ENCODE measurements at places on chromosomes 16 and 17.

- no peak for DNase-seq
Measured at GRCh38 chr17:41697122-41697962, 8.7 kb downstream of the EIF1 start.

GRCh38 chr17:74571621-74572270 lies 4.4 kb upstream of the CD300H start:
- no peak for DNase-seq

DNA sequence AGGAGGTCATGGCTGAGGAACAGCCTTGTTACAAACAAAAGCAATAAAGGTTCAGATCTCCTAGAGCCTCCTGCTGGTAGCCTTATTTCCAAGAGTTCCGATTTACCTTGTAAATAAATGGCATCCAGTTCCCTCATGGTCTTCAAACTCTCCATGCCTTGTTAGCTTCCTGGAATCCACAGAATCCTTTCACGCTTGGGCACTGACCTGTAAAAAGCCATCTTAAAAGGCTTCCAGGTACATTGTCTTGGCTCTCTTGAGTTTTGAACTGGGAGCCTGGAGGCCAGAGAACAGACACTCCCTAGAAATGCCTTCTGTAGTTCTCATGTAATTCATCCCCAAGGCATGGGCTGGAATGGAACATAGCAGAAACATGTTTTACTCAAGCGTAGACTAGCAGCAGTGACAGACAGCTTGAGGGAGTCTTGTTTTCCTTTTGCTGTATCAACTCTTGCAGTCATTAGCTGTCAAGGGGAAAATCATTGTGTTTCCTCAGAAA lies 207.9 kb downstream of the SNX29 start:
- no peak for DNase-seq

- no peak for DNase-seq
Measured at GRCh38 chr16:67145746-67146145, 5.1 kb downstream of the B3GNT9 start.

DNA sequence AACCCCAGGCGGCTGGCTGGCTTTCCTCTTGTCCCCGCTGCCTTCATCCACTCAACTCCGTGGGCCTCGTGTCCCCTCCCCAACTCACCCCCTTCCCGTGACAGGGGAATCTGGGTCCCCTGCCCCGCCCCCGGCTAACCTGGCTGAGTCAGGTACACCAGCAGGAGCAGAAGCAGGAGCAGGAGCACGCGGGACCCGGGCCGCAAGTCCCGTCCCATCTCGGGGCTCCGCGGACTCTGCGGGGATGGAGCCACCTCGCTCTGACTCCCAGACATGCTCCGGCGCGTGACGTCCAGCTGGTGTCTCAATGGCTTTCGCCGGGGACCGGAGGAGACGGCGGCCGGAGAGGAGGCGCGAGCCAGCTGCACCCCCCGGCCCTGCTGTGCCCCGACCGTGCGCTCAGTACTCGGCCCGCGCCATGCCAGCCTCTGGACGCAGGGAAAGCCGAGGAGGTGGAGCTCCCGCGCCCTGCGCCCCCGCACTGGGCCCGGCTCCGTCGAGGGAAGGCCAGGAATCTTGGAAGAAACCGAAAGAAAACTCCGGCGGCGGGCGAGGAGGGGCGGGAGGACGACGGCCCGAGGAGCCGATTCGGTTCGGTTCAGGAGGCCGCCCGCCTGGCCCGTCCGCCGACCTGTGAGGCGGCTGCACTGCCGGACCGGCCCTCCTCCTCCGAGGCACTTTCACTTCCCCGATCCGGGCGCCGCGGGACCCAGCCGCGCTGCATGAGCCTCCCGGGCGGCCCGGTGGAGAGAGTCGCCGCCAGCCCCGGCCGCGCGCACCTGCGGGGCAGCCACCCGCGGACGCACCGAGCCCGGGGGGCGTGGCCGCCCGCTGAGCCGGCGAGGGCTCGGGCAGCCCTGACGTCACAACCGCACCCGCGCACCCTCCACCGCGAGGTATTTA lies at the start of the genes CXCL16 and ZMYND15:
Gene CXCL16 (minus strand): TSS at position 807 of the 903 bp plus-strand sequence. CDS start 589 bp downstream, at position 218.
Gene ZMYND15 (plus strand): TSS at position 712 of the 903 bp plus-strand sequence. CDS start 716 bp downstream, outside the sequence.
- no peak for DNase-seq

Measured in DMS153 (cell line).